ENCODE measurements at places on chromosomes 1 and 21. TPM values are rescaled to one million over a fixed set of nuclear protein-coding genes. Genes with fewer than 3 reads are reported as not detected.

DNA sequence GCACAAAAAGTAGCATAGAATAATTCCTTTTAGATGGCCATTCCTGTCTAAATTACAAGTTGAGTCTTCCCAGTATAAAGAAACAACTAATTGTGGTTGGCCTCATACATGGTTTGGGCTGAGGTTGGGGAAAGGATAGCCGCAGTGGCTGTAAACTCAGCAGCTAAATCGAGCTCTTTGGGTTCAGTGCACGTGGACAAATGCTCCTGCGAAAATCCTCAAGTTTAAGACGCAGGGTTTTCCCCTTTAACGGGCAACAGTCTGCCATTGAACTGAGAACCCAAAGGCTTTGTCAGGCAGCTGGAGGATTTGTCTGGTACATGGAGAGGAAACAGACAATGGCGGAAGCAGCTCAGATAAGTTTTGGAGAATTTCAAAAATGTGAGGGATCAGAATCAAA, 331.9 kb downstream of the TGFB2 start:
- H3K27ac ChIP-seq = no peak overlapping the region
- no peaks in the 10 kb centered on the region for H3K27me3 ChIP-seq
- no peak overlapping the region for H3K4me3 ChIP-seq
- no peak for DNase-seq
- H3K36me3 ChIP-seq = no peaks in the 10 kb centered on the region

GRCh38 chr1:60949826-60950197, 132.5 kb upstream of the NFIA start:
- no peak for DNase-seq
- no peaks in the 10 kb centered on the region for H3K4me1 ChIP-seq
- H3K4me3 ChIP-seq = no peak overlapping the region
- no peaks in the 10 kb centered on the region for H3K36me3 ChIP-seq

DNA sequence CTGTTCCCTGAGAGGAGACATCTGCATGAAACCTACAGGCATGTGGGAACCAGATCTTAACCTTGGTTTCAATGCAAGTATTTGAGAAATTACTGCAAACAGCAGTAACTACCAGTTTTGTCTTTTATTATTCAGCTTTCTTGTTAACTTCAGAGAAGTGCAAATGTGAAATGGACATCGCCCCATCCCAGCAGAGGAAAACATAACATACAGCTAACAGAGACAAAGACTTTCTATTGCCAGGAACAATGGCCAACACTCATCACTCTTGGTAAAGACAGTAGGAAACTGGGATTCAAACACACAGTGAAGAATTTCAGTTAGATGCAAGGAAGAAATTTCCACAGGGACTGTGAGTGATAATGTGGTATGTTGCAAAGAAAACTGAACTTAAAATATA, 115.1 kb downstream of the SLC30A10 start:
- H3K4me1 ChIP-seq = no peaks in the 10 kb centered on the region
- no peak for DNase-seq
- no peaks in the 10 kb centered on the region for H3K36me3 ChIP-seq
- H3K4me3 ChIP-seq = no peak overlapping the region

DNA sequence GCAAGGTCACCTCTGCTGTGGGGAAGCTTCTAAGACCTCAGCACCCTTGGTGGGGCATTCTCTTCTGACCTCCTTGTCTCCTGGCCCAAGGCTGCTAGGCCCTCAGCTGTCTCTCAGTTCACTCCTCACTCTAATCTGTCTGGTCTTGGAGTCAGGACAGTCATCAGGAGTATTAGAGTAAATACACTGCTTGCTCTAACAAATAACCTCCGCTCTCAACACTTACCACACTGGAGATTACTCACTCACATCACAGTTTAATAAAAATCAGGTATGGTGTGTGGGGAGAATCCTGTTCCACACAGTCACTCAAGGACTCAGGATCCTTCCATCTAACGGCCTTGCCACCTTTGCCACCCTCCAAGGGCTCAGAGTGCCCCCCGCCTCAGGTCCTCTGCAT, 26.6 kb upstream of the TMEM61 start:
- peaks cover 6% of the 10 kb centered on the region for H3K27me3 ChIP-seq
- no peak overlapping the region for H3K27ac ChIP-seq
- H3K4me3 ChIP-seq = no peak overlapping the region
- no peaks in the 10 kb centered on the region for H3K36me3 ChIP-seq

DNA sequence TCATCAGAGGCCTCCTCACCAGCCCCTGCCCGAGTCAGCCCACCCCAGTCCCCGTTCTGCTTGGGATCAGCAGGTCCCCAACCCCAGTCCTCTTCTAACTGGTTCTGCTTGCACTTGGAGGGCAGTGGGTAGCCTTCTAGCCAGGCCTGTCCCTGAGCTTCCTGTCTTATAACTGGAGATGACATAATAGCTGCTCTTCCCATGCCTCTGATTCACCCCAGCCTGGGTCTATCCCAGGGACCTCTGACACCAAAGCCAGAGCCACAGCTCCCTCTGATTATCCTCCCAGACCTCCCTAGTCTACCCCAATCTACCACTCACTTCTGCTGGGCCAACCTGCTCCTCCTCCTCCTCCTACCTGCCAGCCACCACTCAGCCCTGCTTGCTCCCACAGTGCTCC, 31.4 kb downstream of the IQGAP3 start:
- H3K36me3 ChIP-seq = peaks cover 17% of the 10 kb centered on the region
- H3K27ac ChIP-seq = no peak overlapping the region
- H3K4me1 ChIP-seq = peaks cover 9% of the 10 kb centered on the region
- DNase-seq = no peak
- no peak overlapping the region for H3K4me3 ChIP-seq

GRCh38 chr1:1244192-1244811, 2.2 kb downstream of the C1QTNF12 start:
- H3K27me3 ChIP-seq = no peaks in the 10 kb centered on the region
- H3K27ac ChIP-seq = no peak overlapping the region
- no peak for DNase-seq
- H3K4me1 ChIP-seq = no peaks in the 10 kb centered on the region

Gene NCF2
- 6.2 TPM for total RNA-seq

Gene HLX
- 5.7 TPM for total RNA-seq

Gene KPRP
- not detected for total RNA-seq

Gene ILDR2
- total RNA-seq = 10.3 TPM

All from activated CD4-positive, alpha-beta T cell treated with anti-CD3 and anti-CD28 coated beads, Interleukin-2, amount 10 ng/mL, durations not matched to agents 24 days and 14 days (primary cell).